ENCODE measurements at places on chromosomes 4 and X.
A peak's percentile ranks its signal among the peaks of the same experiment; 100 is the strongest.

GRCh38 chr4:27463816-27464215 lies 603.2 kb downstream of the STIM2 start:
- DNase-seq, result no peak

DNA sequence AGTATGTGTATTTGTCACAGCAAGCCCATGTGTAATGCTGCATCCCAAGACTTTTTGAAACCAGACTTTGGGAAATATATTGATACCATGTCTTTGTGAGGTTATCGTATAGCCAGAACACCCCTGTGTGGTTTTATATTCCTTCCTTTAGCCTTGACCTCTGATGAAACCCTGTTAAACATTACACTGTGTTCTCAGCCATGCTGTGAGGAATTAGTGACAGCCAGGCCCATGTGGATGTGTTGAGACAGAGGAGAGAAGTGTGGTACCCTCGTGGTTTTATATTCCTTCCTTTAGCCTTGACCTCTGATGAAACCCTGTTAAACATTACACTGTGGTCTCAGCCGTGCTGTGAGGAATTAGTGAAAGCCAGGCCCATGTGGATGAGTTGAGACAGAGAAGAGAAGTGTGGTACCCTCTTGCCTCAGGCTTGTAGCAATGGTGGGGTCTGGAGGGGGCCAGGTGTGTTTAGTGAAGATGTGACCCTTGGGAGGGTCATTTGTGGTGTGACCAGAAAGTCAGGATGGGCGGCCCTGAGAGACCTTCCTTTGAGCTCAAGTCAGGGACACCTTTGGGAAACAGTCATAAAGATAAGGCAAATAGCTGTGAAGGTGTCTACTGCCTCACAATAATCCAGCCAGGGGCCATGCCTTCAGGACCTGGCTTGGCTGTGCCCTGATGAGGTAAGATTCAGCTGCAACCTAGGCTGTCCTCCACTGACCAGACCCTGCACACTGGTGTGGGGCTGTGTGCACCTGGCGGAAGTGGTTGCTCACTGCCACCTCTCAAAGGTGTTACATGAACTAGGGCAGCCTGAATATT lies 110.0 kb downstream of the IRF2 start:
- no peak for DNase-seq

- DNase-seq, result no peak
Measured at GRCh38 chrX:95218976-95219375, 1465.7 kb upstream of the DIAPH2 start.

DNA sequence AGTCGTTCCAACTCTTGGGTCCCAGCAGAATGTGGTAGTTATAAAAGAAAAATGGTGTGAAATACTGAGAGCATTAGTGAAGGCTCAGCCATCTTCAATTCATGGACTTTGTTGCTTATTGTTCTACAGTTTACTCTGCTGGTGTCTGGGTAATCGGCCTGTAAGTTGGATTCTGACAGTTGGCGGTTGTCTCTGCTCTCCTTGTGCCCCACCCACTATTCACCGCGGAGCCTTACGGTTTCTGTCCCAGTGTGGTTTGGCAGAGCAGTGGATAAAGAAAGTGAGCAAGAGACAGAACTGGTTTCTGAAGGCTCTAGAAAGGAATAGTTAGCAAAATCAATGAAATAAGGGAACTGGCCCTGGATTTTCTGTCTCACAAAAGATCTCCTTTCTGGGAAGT lies 9.1 kb downstream of the LONRF3 start:
- no peak for DNase-seq

DNA sequence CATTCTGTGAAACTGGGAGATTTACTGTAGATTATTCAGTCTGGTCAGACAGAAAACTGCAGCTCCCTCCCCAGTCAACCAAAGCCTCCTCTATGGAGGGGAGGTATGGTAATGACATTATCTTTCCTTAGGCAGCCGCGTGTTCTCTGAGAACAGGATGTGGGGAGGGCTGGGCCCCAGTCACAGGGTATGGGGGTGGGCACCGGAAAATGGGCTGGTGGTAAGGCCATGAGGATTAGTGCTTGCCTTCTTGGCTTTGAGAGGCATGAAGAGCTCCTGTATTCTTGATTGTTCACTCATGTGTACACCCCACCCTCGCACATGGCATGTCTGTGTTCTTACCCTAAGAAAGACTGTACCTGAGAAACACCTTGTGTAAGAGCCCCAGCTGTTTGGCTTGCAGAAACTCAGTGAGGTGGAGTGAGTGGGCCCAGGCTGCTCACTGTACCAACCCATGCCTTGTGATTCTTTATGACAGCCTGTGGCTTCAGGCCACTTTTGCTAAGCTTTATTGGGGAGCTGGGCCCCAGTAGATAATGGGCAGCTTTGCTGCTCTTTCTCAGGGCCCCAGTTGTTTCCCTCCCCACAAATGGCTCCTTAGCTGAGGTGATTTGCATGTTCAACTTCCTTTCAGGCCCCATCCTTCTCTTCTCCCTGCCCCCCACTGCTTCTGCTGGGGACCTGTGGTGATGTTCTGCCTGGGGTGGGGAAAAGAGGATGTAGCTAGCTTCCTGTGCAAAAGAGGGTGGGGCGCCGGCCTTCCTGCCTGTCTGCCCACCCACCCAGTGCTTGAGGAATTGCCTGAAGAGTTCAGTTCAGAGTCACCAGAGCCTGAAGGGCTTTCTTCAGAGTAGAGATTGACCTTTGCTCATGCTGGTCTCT lies 30.7 kb downstream of the MSN start:
- DNase-seq, result peak; percentile 71

GRCh38 chr4:82652062-82652461 lies 90.3 kb upstream of the TMEM150C start:
- DNase-seq, result no peak

- no peak for DNase-seq
Measured at GRCh38 chr4:128810331-128810870, 901 bp downstream of the JADE1 start.

- DNase-seq, result no peak
Measured at GRCh38 chr4:152245680-152246079, 290.2 kb downstream of the FBXW7 start.

DNA sequence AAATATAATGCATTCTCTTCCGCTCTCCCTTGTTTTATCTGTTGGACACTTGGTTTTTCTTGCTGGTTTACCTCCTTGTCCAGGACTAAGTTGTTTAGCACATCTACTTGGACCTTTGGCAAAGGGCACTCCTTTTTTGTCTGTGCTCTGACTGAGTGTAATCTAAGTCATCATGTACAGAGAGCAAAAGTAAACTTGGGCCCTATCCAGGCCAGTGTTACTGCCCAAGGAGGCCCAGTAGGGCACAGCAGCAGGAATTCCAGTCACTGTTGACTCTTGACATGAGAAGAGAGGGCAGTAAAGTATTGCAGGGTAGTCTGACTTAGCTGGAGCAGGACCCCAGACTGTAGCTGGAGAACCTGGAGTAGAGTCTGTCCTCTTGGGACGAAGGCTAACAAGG lies 445.5 kb downstream of the ZIC3 start:
- no peak for DNase-seq

DNA sequence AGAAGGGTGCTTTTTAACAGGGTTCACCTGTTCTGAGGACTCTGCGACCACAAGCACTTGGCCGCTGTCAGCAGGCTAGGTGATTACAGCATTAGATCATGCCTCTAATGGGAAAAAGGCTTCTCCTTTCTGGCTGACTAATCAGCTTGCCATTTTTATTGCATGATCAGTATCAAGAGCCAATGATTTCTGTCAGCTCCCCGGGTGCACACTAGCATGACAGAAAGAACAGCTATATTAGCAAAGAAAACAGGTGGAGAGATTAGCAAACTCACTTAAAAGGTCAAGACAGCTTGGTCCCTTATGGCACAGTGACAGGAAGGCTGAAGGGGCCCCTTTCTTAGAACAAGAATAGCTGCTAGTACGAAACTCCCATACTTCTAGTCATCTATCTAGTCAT lies 170.0 kb downstream of the SMIM20 start:
- DNase-seq, result no peak

DNA sequence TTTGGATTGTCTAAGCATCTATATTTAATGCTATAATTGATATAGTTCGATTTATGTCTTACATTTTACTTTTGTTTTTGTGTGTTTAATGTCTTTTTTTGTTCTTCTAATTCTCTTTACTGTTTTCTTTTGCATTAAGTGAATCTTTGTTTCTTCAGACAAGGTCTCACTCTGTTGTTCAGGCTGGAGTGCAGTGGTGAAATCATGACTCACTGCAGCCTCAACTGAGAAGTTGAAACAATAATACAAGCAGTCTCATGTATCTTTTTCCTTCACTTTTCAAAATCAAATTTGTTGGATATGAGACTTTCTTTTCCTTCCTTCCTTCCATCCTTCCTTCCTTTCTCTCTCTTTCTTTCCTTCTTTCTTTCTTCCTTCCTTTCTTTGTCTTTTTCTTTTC lies 1401.6 kb downstream of the ADGRL3 start:
- DNase-seq, result no peak

- no peak for DNase-seq
Measured at GRCh38 chr4:10526429-10527222, 69.4 kb upstream of the ZNF518B start.

DNA sequence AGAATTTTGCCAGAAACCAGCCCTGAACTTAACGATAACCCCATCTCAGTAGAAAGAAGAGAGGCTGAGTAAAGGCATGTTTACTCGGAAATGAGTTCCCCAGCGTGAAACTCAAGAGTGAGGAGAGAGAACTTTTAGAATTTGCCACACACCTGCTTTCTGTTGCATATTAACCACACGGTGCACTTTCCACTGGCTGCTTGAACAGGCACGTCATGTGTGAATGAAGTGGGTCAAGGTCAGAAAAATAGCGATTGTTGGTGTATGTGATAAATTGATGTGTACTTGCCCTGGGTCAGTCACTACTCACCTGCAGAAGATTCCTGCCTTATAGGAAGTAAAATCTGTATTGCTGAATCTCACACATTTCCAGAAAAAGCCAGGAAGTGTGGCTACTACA lies 395.7 kb downstream of the TRIML1 start:
- DNase-seq, result no peak

GRCh38 chrX:69615779-69616456 lies at the start of gene EDA:
Gene EDA, plus strand, starts transcription at chrX:69616113.
- DNase-seq, result peak; percentile 27

Data from stimulated activated CD8-positive, alpha-beta memory T cell treated with anti-CD3 and anti-CD28 coated beads, Interleukin-15, amount 100 ng/mL, for 4 hours (primary cell).